COR-L47 (cell line): ENCODE measurements at places on chromosomes 4 and X.

DNA sequence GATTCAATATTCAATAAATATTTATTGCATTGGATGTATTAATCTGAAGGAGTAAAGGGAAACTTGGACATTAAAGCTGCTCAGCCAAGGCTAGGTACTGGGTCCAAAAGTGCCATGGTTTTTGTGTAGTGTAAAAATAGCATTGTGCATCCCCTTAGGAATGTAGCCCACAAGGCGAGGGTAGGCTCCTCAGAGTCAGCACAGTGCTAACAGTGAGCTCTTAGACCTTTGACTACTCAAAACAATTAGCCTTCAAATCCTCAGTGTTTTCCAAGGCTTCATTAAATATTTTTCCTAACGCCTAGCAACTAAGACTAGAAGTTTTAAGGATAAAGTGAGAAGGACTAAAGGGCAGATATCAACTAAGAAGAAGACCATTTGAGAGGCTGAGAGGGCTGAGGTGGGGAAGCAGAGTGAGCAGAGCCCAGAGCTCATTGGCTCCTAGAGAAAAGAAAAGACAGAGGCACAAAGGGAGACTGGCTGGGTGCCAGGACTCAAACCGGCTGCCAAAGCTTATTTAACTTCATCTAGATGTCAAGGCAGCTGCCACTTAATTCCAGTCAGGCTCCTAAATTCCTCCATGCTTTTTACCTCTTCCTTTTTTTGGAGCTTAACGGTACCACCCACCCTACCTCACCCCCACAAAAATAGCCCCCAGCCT, 17.0 kb downstream of the PRKG2 start:
- peak; percentile 62 for DNase-seq

DNA sequence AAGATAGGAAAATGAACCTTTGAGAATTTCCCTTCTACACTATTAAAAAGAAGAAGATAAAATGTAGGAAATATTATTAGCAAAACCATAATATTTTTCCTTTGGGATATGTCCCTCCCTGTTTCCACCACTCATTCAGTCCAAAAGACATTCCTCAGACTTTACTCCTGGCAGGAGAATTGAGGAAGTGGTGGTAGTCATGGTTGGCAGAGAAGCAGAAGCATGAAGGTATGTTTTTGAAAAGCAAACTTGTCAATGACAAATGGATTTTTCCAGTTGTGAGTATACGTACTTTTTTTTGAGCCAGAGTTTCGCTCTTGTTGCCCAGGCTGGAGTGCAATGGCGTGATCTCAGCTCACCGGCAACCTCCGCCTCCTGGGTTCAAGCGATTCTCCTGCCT, 13.7 kb downstream of the STAG2 start:
- no peak for DNase-seq

DNA sequence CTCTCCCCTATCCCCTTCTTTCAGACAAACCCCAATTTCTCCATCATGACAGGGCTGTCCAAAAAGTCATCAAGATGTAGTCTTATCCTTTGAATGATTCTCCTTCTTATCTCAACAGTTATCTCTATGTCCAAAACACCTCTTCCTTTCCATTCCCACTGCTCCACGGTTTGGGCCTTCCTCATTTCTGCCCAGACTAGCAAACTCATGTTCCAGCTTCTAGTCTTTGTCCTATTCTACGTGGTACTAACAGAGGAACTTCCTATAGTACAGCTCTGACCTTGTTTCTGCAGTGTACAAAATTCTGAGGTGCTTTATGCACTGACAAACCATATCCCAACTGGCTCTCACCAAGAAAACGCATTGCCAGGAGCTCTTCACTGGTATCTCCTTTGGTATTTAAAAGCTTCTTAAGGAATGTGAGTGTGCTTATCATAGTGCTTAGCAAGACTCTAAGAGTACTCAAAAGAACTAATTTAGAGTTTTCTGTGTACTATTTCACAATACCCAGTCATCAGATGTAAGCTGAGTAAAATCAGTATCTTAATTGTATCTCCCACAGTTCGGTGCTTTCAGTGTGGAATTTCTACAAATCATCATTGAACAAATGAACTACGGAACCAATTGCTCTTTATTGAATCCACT, 65.5 kb downstream of the MAML3 start:
- no peak for DNase-seq

GRCh38 chr4:13900780-13901179, 273.3 kb upstream of the BOD1L1 start:
- no peak for DNase-seq

- no peak for DNase-seq
Measured at GRCh38 chrX:50812995-50813842, 775 bp downstream of the SHROOM4 start.
